ENCODE measurements at places on chromosomes 2 and 18.
A peak's percentile ranks its signal among the peaks of the same experiment; 100 is the strongest.

DNA sequence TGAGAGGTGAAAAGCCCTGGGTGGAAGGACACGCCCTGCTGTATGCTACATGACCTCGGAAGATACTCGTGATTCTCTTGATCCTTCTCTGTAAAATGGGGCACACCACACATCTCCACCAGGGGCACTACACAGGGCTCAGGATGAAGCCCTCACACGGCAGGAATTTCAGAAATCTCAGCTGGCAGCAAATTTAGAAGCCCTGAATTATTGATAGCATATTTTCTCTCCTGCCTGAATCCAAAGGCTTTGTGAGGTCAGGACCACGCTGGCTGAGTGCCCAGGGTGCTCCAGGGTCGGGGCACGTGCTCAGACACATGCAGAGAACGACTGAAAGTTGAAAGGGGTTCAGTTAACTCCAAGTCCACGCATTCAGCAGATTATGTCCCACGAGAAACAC lies 42.1 kb upstream of the GALR1 start:
- DNase-seq, result peak; percentile 30

- no peak for DNase-seq
These were observed 20.5 kb downstream of the CARF start for GRCh38 chr2:202932425-202933138.

GRCh38 chr18:75875559-75875958 lies 448.1 kb upstream of the SMIM21 start:
- DNase-seq, result no peak

GRCh38 chr2:102674370-102674769 lies 55.0 kb downstream of the SLC9A2 start:
- DNase-seq, result no peak

- no peak for DNase-seq
These were observed 107.5 kb upstream of the SPATS2L start for GRCh38 chr2:200199005-200199404.

DNA sequence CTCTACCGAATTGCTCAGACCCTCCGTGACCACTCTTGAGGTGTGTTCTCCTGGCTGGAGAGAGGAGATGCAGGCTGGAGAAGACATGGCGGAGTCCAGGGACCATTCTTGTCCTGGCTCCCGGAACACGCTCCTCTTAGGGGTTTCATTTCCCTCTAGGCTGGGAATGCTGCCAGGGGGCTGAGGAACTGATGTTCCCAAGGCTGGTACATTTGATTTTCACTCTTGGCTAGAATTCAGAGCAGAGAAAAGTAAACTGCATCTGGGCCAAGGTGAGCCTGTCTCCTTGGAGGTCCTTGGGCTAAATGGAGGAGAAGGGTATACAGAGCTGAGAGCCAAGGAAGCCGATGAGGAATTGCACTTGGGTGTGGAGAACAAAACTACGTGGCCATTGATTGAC lies 28.2 kb upstream of the LBH start:
- DNase-seq, result no peak

GRCh38 chr18:74331404-74331803 lies 15.8 kb downstream of the C18orf63 start:
- no peak for DNase-seq

- DNase-seq, result no peak
These were observed 123.2 kb downstream of the SMAD7 start for GRCh38 chr18:48827291-48828193.

Data from T-helper 2 cell (primary cell).